ENCODE measurements at places on chromosomes 16 and 17. TPM values are rescaled to one million over a fixed set of nuclear protein-coding genes. Genes with fewer than 3 reads are reported as not detected.
A peak's percentile ranks its signal among the peaks of the same experiment; 100 is the strongest.

GRCh38 chr16:22324787-22325597 lies 27.8 kb downstream of the POLR3E start:
- H3K4me3 ChIP-seq, result no peak overlapping the region
- no peak for DNase-seq
- peaks cover 57% of the 10 kb centered on the region for H3K36me3 ChIP-seq
- peaks cover 4% of the 10 kb centered on the region for H3K4me1 ChIP-seq
- no peaks in the 10 kb centered on the region for H3K27me3 ChIP-seq

DNA sequence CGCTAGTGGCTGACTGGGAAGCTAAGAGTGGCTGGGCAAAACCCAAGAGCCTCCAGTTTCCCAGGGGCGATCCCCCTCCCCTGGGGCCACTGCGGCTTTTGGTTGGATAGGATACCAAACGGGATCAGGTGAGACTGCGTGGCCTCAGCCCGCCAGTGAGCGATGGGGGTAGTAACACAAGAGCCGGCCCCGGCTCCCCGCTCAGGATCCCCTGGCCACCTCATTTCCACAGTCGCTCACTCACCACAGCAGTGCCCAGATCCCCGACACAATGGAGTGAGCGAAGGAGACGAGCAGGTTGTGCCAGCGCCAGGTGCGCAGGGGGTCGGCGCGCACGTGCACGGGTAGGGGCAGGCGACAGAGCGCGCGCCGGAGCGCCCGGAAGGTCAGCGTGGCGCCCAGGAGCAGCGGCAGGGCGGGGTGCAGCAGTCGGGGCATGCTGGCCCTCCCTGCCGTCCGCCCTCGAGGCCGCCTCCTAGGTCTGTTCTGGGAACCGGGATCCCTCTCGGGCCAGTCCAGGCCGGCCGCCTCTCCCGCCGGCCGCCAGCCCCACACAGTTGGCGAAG lies 290 bp downstream of the TLCD1 start:
- DNase-seq, result peak; percentile 28
- H3K27me3 ChIP-seq, result no peaks in the 10 kb centered on the region
- H3K36me3 ChIP-seq, result peaks cover 33% of the 10 kb centered on the region
- H3K4me3 ChIP-seq, result peak overlapping the region; percentile 49
- H3K27ac ChIP-seq, result peak overlapping the region; percentile 72

The GP1BA gene
- not detected for total RNA-seq

GRCh38 chr17:79862771-79863440 lies 23.7 kb upstream of the CBX4 start:
- H3K4me1 ChIP-seq, result no peaks in the 10 kb centered on the region
- no peaks in the 10 kb centered on the region for H3K27me3 ChIP-seq
- DNase-seq, result no peak
- no peak overlapping the region for H3K4me3 ChIP-seq
